ENCODE measurements at places on chromosomes 11 and 22.

- no peak for DNase-seq
Observed at GRCh38 chr11:36278531-36279282, 10.5 kb downstream of the COMMD9 start.

DNA sequence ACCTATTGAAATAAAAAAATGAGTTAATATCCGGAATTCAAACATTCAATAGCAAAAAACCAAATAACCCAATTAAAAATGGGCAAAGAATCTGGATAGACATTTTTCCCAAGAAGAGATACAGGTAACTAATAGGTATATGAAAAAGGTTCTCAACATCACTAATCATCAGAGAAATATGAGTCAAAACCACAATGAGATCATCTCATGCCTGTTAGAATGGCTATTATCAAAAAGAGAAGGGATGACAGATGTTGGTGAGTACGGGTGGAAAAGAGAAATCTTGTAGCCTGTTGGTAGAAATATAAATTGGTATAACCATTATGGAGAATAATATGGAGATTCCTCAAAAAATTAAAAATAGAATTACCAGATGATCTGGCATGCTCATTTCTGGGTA is 26.9 kb upstream of the OR6M1 start:
- DNase-seq = no peak

- DNase-seq = no peak
Observed at GRCh38 chr22:41923595-41924276, 2.9 kb downstream of the TNFRSF13C start.

- DNase-seq = no peak
Observed at GRCh38 chr11:74838188-74838587, 89.5 kb downstream of the RNF169 start.
